ENCODE measurements at places on chromosomes 16 and 17.

DNA sequence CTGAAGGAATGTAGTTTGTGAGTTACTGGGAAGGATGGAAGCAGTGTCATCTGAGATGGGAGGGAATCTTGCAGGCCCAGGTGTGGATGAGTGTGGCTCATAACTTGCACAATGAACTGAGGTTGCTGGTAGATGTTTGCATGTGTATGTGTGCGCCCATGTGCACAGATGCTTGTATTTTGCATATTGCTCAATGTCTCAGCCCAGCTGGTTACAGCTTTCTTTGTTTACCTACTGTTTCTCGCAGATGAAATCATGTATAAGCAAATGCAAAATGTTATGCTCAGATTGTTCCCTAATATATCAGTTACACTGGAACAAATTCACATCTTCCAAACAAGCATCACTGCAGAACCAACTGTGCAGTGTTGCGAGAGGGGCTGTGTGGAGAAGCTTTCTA, 452.2 kb upstream of the EEF2KMT start:
- no peak for DNase-seq

DNA sequence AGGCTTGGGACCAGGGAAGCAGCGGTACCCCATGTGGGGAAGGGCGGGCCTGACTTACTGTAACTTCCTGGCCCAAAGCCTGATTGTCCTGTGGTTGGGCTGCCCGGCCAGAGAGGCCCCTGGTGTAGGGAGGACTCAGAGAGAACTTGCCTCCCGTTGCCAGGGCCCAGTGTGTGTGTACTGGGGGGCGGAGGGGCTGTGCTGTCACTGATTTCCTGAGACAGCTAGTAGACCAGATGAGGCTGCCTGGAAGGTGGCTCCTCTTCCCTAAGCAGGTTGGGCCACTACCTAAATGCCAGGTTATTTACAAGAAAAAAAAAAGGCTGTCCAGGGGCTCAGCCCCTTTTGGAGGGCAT, 16.7 kb downstream of the SOCS3 start:
- no peak for DNase-seq

- no peak for DNase-seq
These were observed 829 bp downstream of the GCGR start for GRCh38 chr17:81804559-81805399.

DNA sequence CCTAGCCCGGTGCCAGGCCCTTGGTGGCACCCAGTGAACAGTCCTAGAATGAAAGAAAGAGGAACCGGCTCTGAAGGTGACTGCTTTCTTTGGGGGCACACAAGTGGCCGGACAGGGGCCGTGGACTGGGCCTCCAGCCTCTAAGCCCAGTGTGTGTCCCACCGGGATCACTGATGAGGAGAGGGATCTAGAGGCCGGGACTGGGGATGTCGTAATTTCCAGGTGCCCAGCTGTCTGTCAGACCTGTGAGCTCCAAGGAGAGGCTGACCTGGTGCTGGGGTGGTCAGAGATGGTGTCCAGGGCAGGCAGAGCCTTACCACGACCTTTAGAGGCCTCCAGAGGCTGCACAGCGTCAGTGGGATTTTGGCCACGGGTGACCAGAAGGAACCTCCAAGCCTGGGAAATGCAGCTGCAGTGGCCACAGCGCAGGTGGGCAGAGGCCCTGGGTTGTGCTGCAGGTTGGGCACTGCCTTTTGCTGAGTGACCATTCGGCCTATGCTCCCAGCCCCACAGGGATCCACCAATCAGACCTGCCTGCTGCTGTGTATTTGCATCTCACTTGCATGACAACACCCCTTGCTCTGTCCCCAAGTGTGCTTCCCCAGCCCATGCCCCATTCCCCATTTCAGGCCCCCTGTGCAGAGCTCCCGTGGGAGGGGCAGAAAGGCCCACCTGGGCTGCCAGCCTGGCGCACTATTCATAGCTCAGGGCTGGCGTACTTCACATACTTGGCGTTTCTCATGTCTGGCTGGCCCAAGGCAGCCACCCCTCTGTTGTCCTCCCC, 12.5 kb downstream of the ARHGAP23 start:
- no peak for DNase-seq
